ENCODE measurements at places on chromosomes 5 and 9. TPM values are rescaled to one million over a fixed set of nuclear protein-coding genes. Genes with fewer than 3 reads are reported as not detected.

- no peak for DNase-seq
Measured at GRCh38 chr5:167786871-167787578, 504.4 kb upstream of the WWC1 start.

GRCh38 chr9:125355601-125356000 lies 94.0 kb downstream of the GAPVD1 start:
- DNase-seq = no peak

DNA sequence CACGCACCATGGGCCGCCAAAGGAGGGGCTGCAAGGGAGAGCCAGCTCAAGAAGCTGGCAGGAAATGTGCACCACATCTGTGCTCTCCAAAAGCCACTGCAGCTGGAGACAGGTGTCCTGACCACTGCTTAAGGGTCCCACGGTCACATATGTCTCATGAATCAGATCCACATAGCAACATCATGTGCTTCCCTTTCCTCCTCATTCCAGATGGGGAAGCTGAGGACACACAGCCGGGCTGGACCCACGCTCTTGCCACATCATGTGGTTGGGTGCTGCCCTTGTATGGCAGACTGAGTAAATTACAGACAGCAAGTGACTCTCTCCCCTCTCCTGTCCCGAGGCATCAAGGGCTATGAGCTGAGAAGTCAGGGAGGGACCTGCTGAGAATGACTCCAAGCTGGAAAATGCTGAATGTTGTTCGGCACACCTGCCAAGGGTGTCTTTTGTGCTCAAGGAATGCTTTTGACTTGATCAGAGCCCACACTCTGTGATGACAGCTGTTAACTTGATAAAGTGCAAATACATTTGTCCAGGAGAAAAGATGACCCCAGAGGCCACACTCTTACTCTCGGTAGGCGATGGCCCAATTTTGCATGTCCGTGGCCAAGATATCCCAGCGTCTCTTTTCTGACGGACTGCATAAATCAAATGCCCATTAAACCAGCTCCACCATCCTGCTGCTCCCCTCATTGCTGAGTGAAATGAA lies 58.2 kb downstream of the NSUN2 start:
- no peak for DNase-seq

DNA sequence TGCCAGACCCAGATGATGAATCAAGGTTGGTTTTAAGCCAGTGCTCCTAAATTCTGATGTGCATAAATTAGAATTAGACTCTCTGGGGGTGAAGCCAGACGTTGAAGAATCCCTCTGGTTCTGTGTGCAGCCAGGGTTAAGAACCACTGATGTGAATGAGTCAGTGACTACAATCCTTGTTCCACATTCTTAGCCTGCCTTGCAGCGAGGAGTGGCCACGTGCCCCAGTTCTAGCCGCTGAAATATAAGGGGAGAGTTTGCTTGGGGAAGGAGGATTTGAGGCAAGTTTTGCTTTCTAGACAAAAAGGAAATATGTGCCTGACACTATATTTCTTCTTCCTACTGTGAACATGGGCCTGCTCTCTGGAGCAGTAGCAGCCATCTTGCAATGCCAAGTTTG lies 34.2 kb upstream of the MSH3 start:
- no peak for DNase-seq

DNA sequence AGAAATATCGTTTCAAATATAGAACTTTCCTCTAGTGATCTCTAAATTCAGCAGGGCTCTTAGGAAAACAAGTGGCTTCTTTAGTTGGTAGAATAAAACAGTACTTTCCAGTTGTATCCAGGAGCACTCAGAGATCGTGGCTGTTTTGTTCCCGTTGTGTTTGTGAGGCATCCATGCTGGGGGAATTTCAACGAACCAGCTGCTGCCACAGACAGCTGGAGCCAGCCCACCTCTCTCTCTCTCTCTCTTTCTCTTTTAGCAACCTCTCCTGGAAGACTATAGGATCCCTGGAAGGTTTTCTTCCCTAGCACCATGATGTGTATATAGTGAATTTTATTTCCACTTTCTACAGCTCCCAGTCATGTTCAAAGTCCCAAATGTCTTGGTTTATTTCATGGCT lies 1116.0 kb upstream of the SEMA6A start:
- no peak for DNase-seq

DNA sequence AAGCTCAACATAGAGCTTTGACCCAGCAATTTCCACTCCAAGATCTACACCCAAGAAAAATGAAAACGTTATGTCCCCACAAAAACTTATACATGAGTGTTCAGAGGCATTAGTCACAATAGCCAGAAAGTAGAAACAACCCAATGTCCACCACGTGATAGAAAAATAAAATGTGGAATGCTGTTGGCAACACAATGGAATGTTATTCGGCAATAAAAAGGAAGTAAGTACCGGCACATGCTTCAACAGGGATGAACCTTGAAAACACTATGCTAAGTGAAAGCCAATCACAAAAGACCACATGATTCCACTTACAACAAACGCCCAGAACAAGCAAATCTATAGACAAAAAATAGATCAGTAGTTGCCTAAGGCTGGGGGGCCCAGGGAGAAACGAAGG lies 6.0 kb downstream of the UBQLN1 start:
- no peak for DNase-seq

DNA sequence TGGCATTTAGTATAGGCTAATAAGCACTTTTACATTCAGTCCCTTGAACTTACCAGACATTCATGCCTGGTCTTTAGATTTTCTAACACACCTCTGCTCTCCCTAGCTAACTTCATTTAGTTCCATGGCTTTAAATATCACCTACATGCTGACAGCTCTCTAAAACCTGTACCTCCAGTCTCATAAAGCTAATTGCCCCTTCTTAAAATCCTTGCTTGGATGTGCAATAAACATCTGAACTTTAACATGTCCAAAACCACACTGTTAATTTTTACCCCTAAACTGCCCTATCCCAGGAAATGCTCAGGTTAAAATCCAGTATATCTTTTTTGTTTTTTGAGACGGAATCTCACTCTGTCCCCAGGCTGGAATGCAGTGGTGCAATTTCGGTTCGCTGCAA lies 139.8 kb downstream of the CPLANE1 start:
- no peak for DNase-seq

DNA sequence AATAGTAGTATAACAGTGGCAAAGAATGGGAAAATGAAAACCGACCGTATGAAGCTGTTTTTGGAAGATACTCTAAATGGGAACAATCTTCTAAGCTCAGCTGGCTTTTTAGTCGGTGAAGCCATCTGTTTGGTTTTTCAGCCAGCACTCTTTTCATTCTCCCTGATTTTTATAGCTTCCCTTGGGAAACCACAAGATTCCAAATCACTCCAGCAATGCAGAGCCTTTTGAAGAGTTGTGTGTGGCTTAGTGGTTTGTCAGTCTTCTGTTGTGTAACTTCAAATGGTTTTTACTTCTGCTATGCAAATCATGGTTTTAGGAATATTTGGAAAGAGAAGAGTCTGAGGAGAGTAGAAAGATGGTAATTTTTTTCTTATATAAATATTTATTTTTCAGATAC lies 180.7 kb downstream of the KDM4C start:
- no peak for DNase-seq

DNA sequence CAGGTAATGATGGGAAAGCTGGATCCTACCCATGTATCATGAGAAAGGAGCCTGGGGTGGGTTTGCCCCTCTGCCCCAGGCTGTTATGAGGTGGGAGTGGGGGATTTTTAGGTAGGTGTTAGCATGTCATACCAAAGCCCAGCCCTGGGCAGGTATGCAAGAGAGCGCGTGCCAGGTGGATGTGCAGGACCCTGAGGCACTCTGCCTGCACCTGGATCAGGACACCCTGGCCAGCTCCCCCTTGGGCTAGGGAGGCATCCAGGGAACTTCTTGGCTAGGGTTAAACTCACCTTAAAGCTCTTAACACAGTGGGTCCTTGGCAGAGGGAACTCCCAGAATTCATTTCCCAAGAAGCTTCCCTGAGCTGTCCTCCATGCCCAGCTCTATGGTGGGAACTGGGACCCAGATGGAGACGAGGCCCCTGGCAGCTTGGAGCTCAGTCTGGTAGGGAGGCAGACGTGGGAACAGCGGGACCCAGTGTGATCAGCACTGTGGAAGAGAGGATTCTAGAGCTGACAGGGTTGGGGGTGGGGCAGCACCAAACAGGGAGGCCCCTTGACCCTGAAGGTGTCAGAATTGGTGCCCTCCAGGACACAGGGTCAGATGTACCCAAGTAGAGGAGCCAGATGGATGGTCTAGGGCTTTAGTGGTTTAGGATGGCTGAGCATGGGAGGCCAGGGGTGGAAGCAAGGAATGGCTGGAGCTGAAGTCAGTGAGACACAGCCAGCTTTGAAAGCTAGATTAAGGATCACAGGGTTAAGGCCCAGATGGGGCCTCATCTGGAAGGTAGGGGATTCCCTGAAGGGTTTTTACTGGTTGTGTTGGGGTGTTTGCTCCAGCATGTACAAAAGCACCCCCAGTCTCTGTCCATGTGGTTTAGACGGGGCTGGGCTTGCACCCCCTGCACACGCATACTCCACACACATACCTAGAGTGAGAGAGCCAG lies 2.2 kb upstream of the PRR7 start:
- no peak for DNase-seq

DNA sequence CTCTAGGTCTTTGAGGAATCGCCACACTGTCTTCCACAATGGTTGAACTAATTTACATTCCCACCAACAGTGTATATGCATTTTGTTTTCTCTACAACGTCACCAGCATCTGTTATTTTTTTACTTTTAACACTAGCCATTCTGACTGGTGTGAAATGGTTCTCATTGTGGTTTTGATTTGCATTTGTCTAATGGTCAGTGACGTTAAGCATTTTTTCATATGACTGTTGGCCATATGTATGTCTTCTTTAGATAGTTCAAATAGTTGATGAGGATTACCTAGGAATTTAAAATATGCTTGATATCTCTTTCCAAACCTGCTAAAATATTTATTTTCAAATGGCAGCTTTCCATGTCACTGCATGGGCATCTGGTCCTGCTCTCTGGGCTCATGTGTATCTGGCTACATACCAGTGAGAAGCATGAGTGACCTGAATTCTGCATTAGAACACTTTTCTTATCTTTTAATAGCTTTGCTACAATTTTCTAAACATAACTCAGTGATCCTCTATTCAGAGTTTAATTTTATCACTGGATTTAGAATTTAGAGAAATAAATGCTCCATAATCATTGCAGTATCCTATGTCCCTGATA lies 95.8 kb upstream of the ADAMTS16 start:
- no peak for DNase-seq

- no peak for DNase-seq
Measured at GRCh38 chr5:1101961-1102713, 9.7 kb downstream of the SLC12A7 start.

- no peak for DNase-seq
Measured at GRCh38 chr5:154394307-154394706, 51.5 kb upstream of the SAP30L start.

GRCh38 chr5:33272288-33272687 lies 168.5 kb upstream of the TARS1 start:
- no peak for DNase-seq

DNA sequence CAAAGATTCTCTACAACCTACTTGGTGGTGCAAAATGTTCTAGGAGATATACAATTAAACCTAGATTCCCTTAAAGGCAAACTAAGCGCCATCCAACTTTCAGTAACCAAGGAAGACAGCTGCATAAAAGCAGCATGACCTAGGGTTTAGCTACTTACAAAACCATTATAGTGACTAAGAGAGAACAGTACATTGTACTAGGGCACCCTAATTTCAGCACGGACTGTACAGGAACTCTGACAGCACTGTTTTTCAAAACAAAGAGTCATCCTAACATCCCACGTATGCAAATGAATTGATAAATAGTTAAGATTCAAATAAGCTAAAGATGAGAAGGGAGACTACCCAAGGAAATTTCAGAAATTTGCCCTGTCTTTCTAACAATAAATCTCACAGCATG lies 30.0 kb downstream of the STRBP start:
- DNase-seq = no peak

DNA sequence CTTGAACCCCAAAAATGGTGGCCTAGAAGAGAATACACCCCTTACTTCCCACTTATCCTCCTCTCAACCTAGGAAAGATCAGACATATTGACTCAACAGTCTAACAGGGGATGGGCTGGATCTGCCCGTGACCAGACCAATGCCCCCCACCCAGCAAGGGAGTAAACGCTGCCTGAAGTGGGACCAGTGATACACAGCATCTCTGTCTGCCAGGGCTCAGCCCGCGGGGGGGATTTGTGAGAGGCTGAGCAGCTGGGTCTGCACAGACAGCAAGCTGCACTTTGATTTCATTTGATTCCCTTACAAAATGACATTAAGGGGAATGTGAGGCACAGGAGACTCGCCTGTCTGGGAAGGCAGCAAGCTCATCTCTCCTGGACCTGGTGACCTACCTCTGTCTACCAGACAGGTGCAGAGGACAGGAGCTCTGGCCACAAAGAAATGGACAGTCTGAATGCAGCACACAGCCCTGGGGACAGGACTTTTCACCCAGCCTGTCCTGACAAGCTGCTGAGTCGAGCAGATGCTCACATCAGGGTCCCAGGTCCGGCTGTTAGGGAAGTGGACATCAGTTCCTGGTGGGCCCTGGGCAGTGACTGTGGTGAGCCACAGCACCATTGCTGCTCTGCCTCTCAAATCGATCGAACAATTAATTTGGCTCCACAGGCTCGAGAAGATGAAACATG lies 79.9 kb downstream of the RGS3 start:
- DNase-seq = peak; percentile 63

GRCh38 chr5:51960617-51961121 lies 577.4 kb downstream of the ISL1 start:
- no peak for DNase-seq

The ANKRD34B gene
- not detected for total RNA-seq

The SLC4A9 gene
- not detected for total RNA-seq

The PROB1 gene
- 8.9 TPM for total RNA-seq

The RETREG1 gene
- 5.4 TPM for total RNA-seq

The PDGFRB gene
- 251 TPM for total RNA-seq
